ENCODE measurements at places on chromosomes 2 and 18.

- no peak for DNase-seq
Measured at GRCh38 chr2:178913049-178913441, 105.8 kb upstream of the TTN start.

GRCh38 chr2:197141702-197142473 is 168.7 kb downstream of the ANKRD44 start:
- no peak for DNase-seq

DNA sequence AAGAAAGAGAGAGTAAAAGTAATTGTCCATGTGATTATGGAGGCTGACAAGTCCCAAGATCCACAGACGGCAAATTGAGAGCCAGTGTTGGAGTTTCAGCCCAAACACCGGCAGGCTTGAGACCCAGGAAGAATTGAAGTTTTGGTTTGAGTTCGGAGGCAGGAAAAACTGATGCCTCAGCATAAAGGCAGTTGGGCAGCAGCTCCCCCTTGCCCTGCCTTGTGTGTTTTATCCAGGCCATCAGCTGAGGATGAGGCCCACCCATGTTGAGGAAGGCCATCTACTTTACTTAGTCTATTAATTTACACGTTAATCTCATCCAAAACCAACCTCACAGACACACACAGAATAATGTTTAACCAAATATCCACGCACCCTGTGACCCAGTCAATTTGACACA is 64.6 kb upstream of the SERPINE2 start:
- no peak for DNase-seq

- DNase-seq: no peak
Measured at GRCh38 chr2:26877276-26877675, 29.3 kb downstream of the DPYSL5 start.

DNA sequence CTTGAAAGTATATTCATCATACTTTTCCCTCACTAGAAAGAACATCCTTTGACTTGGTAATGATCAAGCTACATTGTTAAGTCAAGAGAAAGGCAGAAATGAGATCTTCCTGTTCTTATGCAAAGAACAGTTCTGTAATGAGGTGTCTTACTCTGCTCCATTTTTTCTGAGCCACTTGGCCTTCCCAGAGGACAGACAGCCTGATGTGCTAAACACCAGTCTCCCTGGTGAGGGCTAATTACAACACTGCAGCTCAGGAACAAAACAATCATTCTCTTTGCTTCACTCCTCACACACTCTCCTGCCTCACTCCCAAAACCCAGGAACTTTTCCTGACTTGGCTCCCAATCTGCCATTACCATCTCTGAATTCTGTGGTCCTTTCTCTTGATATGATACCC is 25.6 kb downstream of the TACR1 start:
- no peak for DNase-seq

DNA sequence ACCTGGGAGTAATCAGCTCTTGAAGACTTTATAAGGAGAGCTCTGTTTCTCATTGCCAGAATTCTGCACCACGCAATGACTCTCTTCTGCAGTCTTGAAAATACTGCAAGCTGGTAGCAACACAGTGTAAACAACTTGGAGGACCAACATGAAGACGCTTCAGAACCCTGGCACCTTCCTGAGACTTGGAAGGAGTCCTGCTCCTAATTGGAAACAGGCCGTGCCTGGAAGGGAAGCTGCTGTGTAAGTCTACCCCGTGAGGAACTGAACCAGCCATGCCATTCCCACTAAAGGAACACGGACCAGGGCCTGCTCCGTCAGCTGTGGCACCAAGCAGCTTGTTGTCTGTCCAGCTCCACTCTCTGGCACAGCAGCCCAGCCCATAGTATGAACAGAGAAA is 171.1 kb downstream of the PAX3 start:
- DNase-seq: no peak

- DNase-seq: no peak
Measured at GRCh38 chr2:138531913-138532312, 30.3 kb downstream of the SPOPL start.

- DNase-seq: no peak
Measured at GRCh38 chr2:37617119-37617892, 54.1 kb downstream of the CDC42EP3 start.

DNA sequence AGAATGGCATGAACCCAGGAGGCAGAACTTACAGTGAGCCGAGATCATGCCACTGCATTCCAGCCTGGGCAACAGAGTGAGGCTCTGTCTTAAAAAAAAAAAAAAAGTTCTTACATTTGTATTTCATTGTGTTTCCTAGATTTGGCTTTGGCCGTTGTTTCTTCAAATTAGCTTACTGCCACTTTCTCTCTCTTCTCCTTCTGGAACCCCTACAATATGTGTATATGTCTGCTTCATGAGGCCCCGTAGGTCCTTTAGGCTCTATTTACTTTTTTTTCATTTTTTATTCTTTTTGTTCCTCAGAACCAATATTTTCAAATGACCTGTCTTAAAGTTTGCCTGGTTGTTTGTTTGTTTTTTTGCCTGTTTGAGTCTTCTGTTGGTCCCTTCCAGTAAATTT is 41.2 kb downstream of the RMDN2 start:
- no peak for DNase-seq

DNA sequence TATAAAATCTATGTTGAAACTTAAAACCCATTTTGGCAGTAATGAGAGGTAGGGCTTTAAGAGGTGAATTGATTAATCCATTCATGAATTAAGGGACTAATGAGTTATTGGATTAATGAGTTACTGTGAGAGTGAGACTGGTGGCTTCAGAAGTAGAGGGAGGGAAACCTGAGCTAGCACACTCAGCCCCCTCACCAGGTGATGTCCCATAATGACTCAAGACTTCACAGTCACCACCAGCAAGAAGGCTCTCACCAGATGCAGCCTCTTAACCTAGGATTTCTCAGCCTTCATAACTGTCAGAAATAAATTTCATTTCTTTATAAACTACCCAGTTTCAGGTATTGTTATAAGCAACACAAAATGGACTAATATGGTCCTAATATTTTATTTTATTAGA is 621.7 kb upstream of the ACVR2A start:
- DNase-seq: no peak
